ENCODE measurements at places on chromosomes 7 and 10. TPM values are rescaled to one million over a fixed set of nuclear protein-coding genes. Genes with fewer than 3 reads are reported as not detected.

- no peak for DNase-seq
Observed at GRCh38 chr7:140074780-140075179, 12.0 kb upstream of the PARP12 start.

DNA sequence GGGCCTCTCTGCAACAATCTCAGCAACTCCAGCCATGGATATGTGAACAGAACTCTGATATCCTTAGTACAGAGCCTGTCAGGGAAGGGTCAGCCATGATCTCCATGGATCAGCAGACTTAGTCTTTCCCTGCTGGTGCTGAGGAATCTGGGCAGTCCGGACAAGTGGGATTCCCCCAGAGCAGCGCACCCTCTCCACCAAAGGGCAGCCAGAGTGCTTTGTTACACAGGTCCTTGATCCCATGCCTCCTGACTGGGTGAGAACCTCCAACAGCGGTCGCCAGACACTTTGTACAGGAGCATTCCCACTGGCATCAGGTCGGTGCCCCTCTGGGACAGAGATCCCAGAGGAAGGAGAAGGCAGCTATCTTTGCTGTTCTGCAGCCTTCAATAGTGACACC, 38.9 kb downstream of the TPK1 start:
- no peak for DNase-seq

GRCh38 chr10:64148607-64149006, 627.4 kb downstream of the REEP3 start:
- no peak for DNase-seq

DNA sequence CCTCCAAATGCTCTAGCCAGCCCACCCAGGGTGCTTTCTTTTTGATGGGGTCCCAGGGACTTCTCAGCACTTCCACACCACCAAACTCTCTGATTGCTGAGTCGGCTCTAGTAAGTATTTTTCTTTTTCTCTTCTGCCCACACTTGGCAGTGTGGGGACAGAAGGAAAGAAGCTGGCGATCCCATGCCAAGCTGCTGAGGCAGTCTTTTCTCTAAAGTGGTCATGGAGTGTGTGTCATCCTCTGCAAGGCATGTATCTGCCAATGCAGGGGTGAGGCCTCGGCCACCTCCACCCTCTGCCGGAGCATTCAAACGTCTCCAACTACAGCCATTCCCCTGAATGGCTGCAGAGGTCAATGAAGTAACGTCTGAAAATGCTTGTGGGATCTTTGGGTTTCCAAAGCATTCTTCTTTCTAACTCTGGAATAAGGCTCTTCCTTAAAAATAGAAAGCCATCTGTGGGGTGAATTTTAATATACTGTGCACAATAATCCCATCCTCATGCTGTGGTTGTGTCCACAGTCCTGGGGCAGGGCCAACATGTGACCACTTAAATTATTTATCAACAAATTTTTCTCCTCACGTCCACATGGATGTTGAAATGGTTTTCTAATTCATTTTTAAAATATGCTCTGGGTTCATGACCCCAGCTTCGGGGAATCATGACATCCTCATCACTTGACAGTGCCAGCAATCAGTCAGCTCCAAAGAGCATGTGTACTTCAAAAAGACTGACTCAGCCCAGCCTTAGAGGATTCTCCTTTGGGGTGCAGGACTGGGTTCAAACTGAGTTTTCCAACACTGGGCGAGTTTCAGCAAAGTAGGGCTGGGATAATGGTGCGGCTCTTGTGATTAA, 171.3 kb upstream of the ITGB1 start:
- DNase-seq: no peak

DNA sequence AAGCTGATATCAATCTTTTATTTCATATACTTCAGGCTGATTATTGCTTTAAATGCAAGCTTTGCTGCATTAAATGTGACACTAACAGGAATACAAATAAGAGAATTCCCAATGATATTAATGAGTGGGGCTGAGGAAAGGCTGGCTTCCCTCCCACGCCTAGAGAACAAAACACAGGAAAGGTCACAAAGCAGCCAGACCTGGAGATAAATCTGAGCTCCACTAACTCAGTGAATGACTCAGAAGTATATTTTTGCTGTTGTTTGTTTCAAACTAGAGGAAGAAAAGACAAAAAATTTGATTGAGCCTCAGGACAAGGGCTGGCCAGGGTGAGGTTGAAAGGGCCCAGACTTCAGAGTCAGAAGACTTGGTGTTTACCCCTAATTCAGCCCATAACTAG, 88.1 kb downstream of the XPNPEP1 start:
- no peak for DNase-seq

The GPR141 gene
- total RNA-seq: 1.4 TPM

The IL2RA gene
- total RNA-seq: 4.4 TPM

The ANKIB1 gene
- 55.2 TPM for total RNA-seq

The CHRM2 gene
- not detected for total RNA-seq

The AP5Z1 gene
- 36.9 TPM for total RNA-seq

All from omental fat pad (tissue), 4 donors.